ENCODE measurements at places on chromosomes 13 and 19.
A peak's percentile ranks its signal among the peaks of the same experiment; 100 is the strongest.

GRCh38 chr13:33153421-33154404 lies 131.8 kb downstream of the STARD13 start:
- peak; percentile 11 for DNase-seq

GRCh38 chr19:1407528-1408299 lies at the start of gene DAZAP1:
Gene DAZAP1 (plus strand): TSS chr19:1407586. CDS start chr19:1407774, 188 bp downstream.
- no peak for DNase-seq

GRCh38 chr19:45450012-45450333 lies 17.8 kb upstream of the FOSB start:
- no peak for DNase-seq

DNA sequence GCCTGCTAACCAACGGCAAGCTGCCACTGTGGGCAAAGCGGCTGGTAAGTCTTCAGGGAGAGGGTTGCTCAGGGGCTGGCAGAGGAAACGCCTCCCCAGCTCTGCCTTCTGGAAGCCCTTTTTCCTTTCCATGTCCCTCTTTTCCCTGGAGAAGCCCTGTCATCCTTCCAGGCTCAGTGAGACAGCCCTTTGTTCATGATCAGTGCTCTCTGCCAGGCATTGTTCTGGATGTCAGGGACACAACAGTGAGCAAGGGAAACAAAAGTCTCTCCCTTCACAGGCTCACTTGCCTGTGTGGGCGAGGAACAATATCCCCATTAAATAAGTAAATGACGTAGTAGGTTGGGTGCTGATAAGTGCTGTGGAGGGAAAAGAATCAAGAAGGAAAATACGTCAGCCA lies 13.9 kb upstream of the OVOL3 start:
- DNase-seq: no peak

- no peak for DNase-seq
Observed at GRCh38 chr19:35509018-35509652, 4.3 kb downstream of the DMKN start.

- DNase-seq: no peak
Observed at GRCh38 chr19:4717191-4717965, 6.3 kb downstream of the DPP9 start.

- no peak for DNase-seq
Observed at GRCh38 chr13:28822151-28822550, 2.0 kb downstream of the MTUS2 start.
